ENCODE measurements at places on chromosomes 6 and 20.

DNA sequence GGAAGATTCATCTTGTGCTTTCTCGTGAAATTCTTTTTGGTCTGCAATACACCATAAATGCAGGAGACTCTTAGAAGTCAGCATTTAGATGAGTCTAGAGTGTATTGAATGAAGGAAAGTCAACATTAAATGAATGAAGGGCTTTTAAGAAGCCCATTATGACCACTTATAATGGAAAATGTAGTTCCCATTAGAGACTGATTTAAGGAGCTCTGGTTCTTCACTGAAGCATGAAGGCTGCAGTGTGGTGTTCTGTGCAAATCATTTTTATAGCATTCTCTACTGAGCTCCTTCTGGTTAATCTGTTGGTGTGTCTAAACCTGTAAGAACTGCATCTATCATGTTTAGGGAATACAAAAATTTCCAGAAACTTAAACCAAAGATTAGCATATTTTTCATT lies 19.7 kb downstream of the NCOA7 start:
- no peak for DNase-seq

DNA sequence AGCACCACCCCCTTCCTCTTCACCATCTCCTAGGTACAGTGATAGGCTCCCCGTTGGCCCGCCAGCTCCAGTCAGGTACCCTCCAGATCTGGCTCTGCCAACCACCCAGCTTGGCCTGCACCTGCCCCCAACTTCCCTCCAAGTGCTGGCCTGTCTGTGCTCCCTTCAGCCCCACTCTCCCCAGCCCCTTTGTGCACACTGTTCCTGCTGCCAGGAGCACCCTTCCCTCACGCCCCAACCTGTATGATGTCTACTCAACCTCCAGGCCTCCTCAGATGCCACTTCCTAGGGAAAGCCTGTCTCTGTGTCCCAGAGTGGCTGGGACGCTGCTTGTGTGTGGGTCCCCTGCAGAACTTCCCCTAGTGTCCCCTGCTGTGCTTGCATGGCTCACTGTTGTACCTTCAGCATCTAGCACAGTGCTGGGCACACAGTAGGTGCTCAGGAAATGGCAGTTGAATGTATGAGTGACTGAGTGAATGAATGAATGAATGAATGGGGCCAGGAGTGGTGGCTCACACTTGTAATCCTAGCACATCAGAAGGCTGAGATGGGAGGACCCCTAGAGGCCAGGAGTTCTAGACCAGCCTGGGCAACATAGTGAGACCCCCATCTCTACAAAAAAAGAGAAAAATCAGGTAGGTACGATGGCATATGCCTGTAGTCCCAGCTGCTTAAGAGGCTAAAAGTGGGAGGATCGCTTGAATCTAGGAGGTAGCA lies 3.0 kb downstream of the ZBP1 start:
- DNase-seq: no peak

- DNase-seq: no peak
Observed at GRCh38 chr6:7933794-7934193, 23.2 kb upstream of the TXNDC5 start.

DNA sequence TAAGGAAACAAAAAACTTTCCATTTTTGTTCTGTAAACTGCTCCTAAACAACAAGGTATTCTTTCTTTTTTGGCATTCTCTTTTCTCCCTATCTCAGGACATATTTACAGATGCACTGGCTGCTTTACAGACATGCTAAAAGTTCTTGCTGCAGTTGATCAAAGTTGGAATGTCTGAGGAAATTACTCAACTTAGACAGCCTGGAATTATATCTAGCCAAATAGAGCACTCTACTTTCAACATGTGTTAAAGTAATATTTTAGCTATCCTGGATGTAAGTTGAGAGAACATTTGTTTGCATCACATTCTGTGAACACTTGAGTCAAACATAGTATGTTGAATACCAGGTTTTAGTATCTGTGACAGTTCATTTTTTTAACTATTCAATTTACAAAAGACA lies 24.8 kb downstream of the TASP1 start:
- no peak for DNase-seq

DNA sequence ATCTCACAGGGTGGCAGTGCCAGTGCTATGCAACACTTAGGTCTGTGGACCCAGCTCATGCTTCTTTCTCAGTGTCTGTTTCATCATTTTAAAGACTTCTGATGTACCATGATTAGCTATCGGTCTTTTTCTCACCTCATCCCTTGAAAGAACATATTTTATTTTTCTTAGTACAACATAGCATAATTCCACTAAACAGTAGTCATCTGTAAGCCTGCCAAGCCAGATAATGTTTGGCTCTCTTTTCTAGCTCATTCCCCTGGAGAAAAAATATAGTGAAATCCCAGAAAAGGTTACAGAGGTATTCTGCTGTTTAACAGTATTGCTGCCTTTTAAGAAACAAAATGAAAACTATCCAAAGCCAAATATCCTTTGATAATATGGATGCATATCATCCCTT lies 177.0 kb upstream of the MMS22L start:
- DNase-seq: no peak

GRCh38 chr6:169469028-169469427 lies 215.4 kb upstream of the THBS2 start:
- DNase-seq: no peak

- no peak for DNase-seq
Observed at GRCh38 chr6:49570474-49571079, 20.1 kb downstream of the C6orf141 start.

GRCh38 chr6:1619098-1619672 lies 9.5 kb downstream of the FOXC1 start:
- no peak for DNase-seq

DNA sequence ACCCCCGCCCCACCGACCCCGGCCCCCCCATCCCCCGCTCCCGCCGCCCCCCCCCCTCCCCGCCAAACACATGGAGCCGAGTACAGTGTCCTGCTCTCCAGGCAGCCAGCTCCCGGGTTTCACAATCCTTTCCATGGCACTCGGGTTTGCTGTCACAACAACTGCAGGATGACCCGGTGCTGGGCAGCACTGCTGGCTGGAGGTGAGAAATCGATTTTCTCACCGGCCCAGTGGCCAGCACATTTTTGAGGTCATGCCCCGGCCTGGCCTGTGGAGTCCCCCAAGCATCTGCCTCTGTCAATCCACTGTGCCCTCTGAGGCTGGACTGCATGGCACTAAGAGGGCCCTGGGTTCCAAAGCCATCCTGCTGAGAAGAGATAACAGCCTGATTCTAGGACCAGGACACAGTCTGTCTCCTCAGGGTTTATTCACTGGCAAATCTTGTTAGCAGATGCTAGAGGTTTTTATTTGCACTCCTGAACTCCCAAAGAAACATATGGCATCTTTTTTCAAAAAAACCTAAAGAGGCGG lies 129.5 kb downstream of the NFATC2 start:
- no peak for DNase-seq

- DNase-seq: peak; percentile 12
Observed at GRCh38 chr6:109978174-109979032, at the start of gene GPR6. TSS of gene GPR6 (plus strand) at chr6:109978311. CDS start at chr6:109979113, 802 bp downstream.

- DNase-seq: no peak
Observed at GRCh38 chr6:14009431-14009830, 84.7 kb downstream of the RNF182 start.

GRCh38 chr6:20978151-20978614 lies 443.9 kb downstream of the CDKAL1 start:
- DNase-seq: no peak

GRCh38 chr20:34947336-34947735 lies 8.3 kb downstream of the GSS start:
- no peak for DNase-seq

DNA sequence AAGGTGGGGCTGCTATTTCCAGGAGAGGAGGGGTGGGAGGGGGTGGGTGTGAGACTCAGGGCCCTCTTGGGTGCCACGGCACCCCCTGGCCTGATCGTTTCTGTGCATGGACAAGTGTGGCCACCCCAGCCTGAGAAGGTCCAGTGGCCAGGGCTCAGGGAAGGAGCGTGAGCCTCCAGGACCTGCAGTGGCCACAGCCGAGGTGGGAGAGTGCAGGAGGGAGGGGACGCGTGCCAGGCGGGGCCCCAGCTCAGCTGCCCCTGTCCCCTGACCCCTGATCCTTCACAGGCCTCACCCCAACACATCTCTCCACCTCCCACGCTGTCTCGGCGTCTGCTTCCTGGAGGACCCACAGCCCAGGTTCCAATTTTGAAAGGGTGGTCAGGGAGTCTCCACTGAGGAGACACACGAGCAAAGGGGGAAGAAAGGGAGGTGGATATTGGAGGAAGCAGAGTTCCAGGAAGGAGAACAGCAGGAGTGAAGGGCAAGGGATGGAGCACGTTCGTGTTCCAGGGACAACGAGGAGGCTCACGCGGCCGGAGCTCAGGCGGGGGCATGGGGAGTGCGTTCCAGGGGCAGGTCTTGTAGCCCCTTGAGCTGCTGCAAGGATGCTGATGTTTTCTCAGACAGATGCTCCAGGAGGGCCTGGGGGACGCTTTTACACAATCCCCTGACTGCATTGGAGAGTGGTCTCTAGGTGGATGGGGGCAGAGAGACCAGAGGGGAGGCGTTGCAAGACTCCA lies 4.2 kb upstream of the HRH3 start:
- DNase-seq: no peak

DNA sequence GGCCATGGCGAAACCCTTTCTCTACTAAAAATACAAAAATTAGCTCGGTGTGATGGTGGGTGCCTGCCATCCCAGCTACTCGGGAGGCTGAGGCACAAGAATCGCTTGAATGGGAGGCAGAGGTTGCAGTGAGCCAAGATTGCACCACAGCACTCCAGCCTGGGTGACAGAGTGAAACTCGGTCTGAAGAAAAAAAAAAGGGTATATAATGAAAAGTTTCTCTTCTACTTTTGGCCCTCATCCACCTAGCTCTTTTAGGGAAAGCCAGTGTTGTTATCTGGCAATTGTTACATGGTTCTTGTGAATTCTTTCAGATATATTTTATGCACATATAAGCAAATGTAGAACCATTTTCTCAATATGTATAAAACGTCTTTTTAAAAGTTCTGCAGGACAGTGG lies 19.0 kb downstream of the KIF3B start:
- DNase-seq: no peak

DNA sequence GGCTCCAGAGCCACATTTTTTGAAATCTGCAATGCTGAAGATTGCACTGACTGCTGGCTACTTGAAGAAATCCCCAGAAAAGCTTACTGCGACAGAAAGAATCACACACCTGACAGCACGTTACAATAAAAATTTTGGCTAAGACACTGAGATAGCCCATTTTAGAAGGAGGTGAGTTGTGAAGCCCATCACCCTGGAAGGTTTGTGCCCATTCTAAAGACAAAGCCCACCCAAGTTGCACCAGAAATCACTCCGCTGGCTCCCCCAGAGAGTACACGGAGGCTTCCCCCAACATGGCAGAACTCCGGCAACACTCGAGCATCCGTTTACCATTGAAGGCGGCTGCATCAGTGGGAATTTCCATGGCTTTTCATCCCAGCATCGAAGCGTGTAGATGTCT lies 29.4 kb downstream of the LPA start:
- DNase-seq: no peak

- DNase-seq: no peak
Observed at GRCh38 chr6:96624957-96625356, 62.0 kb downstream of the FHL5 start.

DNA sequence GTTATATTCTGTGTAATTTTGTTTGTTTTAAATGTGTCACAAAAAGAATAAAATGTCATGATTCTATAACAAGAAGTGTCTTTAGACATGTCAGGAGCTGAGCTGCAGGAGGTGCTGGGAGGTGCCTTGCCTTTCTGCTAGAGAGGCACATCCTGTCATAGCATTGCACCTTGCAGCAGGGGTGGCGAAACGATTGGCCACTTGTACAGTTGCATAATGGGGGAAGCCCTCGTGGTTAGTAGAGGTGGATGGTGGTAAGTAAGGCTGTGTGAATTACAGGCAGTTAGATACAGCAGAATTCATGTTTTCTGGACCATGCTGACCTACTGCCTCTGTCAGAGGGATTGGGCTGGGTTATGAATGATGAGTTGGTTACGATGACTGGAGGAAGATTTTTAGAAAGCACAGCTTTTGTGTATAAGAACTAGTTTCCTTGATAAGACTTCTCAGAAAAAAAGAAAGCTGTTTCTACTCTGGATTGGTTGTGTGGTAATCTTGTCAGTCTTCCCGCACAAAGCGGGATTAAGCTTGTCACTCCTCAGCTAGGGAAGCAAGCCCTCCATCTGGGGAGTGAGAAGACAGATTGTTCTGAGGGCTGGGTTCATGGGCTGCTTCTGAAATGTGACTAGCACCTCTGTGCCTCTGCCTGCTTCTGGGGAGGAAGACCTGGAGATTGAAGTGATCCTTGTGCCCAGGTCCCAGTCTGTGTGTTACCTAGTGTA lies 74.9 kb downstream of the FOXO3 start:
- peak; percentile 43 for DNase-seq

- DNase-seq: peak; percentile 60
Observed at GRCh38 chr20:1674361-1674760, 16.8 kb upstream of the SIRPG start.

- DNase-seq: no peak
Observed at GRCh38 chr6:34201455-34202107, 35.1 kb upstream of the HMGA1 start.

DNA sequence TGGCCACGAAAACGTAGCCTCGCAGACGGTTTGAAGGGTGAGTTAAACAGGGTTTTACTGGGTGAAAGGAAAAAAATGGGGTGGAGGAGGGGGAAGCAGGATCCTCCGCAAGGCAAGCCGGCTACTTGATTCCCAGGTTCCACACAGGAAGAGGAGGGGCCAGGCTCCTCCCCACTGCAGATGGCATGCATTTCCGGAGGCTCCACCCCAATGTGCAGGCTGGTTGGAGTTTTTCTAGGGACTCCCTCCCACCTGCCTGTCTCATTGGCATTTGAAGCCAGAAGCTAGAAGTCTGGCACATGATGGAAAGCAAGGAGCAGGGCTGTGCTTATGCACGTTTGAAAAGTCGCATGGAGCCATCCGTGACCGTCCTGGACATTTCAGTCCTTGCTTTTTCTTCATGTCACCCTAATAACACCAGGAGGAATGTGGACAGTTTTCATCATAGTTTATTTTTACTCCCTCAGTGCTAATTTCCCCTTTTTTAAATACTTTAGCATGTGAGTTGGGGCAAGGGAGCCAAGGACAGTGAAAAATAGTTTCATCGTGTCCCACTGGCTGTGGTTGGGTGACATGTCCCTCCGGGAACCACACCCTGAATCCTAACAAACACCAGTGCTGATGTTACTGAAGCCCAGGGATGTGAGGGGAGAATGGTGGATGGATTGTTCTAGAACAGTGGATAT lies 100.1 kb upstream of the INSM1 start:
- no peak for DNase-seq

- no peak for DNase-seq
Observed at GRCh38 chr6:38378801-38379200, 260.9 kb downstream of the BTBD9 start.

- DNase-seq: no peak
Observed at GRCh38 chr6:168244961-168245551, 74.5 kb downstream of the DACT2 start.
